Thymus (tissue), 14 donors: ENCODE measurements at places on chromosomes 12 and 14.

DNA sequence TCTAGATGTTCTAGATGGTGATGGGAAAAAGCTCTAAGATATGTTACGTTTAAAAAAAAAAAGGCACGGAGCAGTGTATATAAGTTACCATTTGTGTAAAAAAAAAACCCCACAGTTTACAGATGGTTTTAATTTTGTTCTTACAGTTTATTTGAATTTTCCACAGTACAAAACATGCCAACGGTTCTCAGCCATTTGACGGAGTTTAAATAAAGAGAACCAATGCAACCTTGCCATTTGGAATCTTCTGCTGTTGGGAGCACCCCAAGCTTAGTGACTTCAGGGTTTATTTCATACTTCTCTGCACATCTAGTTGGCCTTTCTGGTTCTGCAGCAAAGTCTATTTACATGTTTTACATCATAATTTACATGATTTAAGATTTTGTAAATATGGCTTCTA, 7.7 kb upstream of the HPD start:
- H3K4me1 ChIP-seq: no peaks in the 10 kb centered on the region
- DNase-seq: no peak
- no peaks in the 10 kb centered on the region for H3K27me3 ChIP-seq
- H3K27ac ChIP-seq: no peak overlapping the region
- H3K4me3 ChIP-seq: no peak overlapping the region
- H3K36me3 ChIP-seq: no peaks in the 10 kb centered on the region

DNA sequence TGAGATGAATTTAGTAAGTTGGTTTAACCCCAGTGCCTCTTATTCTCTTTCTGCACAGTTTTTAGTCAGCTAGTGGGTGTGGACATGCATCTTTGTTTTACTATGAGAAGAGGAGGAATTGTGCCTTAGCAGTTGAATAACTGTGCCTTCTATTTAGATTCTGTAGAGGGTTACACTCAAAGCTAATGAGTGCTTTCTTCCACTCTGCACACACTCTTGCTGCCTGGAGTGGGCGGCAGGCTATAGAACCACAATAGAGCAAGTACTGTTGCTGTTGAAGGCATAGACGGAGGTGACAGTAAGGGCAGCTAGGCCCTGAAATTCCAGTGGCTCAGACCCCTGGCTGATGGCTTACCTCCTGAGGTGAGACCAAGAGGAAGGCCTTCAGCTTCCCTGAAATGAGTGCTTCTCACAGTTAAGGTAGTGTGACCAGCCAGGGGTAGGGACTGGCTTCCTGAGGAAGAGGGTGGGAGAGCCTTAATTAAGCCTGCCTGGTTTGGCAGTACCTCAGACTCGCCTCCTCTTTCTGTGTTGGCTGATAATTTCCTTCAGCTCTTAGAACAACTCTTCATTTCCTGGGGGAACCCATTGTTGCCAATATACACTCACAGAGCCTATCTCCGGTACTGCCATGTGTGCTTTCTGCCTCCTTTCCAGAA, 24.7 kb downstream of the SUSD6 start:
- no peaks in the 10 kb centered on the region for H3K27me3 ChIP-seq
- DNase-seq: no peak
- H3K4me1 ChIP-seq: peaks cover 50% of the 10 kb centered on the region
- H3K36me3 ChIP-seq: no peaks in the 10 kb centered on the region
- no peak overlapping the region for H3K4me3 ChIP-seq
- H3K27ac ChIP-seq: peak overlapping the region; percentile 32

GRCh38 chr12:117525766-117526165, 164.3 kb upstream of the NOS1 start:
- H3K4me1 ChIP-seq: no peaks in the 10 kb centered on the region
- no peak overlapping the region for H3K4me3 ChIP-seq
- no peaks in the 10 kb centered on the region for H3K36me3 ChIP-seq
- H3K27me3 ChIP-seq: no peaks in the 10 kb centered on the region
- no peak overlapping the region for H3K27ac ChIP-seq
- no peak for DNase-seq

DNA sequence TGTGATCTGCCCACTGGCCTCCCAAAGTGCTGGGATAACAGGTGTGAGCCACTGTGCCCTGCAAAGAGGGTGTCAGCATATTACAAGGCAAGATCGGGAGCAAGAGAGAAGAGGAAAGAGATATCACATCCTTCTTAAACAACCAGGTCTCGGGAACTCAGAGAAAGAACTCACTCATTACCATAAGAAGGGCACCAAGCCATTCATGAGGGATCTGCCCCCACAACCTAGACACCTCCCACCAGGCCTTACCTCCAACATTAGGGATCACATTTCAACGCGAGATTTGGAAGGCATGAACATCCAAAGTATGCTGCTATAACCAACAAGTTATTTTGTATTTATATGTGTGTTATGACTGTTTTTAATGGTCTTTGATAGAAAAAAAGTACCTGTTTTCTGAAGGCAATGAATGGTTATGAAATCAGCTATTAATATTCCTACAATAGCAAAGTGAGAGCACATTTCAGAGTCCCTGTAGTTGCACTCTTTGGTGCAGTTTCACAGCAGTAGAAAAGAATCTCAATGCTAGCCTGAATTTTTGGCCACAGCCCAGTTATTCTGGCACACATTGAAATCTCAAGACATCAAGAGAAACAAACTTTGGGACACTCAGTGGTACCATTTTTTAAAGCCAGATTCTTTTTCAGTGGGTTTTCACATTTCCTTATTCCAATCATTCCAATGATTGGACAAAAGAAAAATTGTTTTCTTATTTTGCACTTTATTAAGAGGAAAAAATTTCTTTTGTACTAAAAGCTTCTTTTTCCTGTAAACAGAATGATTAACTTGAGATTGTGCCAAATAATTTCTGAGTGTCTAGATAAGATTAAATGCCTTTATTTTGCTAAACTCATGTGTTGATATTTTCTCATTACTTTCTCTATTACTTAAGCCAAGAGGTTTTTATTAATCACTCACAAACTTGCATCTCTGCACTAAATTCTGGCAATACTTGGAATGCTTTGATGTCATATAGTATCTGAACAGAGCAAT, 582.6 kb upstream of the ATP2B1 start:
- no peak for DNase-seq
- no peak overlapping the region for H3K27ac ChIP-seq
- no peaks in the 10 kb centered on the region for H3K36me3 ChIP-seq

DNA sequence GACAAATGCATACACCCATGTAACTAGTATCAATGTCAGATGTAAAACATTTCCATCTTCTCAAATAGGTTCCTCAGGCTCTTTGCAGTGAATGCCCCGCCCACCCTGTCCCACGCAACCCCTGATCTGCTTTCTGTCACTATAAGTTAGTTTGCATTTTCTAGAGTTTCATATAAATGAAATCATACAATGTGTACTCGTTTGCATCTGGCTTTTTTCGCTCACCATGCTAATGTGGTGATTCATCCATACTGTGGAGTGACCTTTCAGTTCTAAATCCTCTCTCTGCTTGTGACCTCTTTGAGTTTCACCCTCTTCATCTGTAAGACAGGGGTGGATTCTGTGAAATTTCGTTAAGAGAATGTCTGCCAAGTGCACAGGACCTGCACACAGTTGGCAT, 30.6 kb upstream of the MSI1 start:
- no peaks in the 10 kb centered on the region for H3K4me1 ChIP-seq
- no peak for DNase-seq
- H3K27ac ChIP-seq: no peak overlapping the region
- no peak overlapping the region for H3K4me3 ChIP-seq
- peaks cover 63% of the 10 kb centered on the region for H3K27me3 ChIP-seq
- H3K36me3 ChIP-seq: no peaks in the 10 kb centered on the region

DNA sequence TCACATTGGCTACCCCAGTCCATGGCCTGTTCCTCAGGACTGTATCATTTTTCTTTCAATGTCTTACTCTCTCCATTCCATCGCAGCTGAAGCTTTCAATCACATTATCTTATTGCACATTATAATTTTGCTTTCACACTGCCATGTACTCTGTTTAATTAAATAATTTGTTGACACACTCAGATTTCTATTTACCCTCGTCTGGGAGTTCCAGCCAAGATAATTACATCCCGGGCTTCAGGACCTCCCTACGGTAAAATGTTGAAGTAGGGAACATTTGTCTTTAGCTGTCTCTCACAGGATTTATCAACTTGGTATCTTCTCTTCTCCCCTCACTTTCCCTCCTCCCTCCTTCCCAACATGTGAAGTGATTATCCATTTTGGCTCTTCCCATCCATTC, 177.2 kb upstream of the RASSF8 start:
- no peaks in the 10 kb centered on the region for H3K27me3 ChIP-seq
- H3K4me3 ChIP-seq: no peak overlapping the region
- no peaks in the 10 kb centered on the region for H3K4me1 ChIP-seq

GRCh38 chr12:12901158-12901791, 9.9 kb downstream of the GPRC5A start:
- H3K4me3 ChIP-seq: no peak overlapping the region
- H3K36me3 ChIP-seq: no peaks in the 10 kb centered on the region
- H3K4me1 ChIP-seq: no peaks in the 10 kb centered on the region
- no peak for DNase-seq
- no peak overlapping the region for H3K27ac ChIP-seq

- no peak overlapping the region for H3K27ac ChIP-seq
- DNase-seq: no peak
- no peaks in the 10 kb centered on the region for H3K4me1 ChIP-seq
- no peaks in the 10 kb centered on the region for H3K27me3 ChIP-seq
- H3K36me3 ChIP-seq: no peaks in the 10 kb centered on the region
These were observed 94.7 kb upstream of the PWP1 start for GRCh38 chr12:107590814-107591375.

DNA sequence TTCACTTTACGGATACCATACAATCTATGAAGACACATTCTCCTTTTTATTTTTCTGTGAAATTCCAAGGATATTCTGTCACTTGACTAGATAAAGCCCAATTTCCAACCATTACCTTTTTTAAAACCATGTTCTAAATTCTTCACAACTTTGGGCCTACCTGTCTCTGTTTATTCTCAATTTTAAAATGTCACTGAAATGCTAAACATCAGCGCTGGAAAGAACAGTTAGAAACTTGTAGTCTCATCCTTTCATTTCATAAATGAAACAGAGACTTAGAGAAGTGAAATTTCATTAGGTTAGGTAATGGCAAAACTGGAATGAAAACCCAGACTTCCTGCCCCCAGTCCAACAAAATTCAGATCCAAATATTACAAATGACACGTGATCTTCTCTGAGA, 396.2 kb downstream of the CCDC91 start:
- H3K4me1 ChIP-seq: peaks cover 3% of the 10 kb centered on the region
- no peaks in the 10 kb centered on the region for H3K36me3 ChIP-seq
- H3K4me3 ChIP-seq: no peak overlapping the region
- no peaks in the 10 kb centered on the region for H3K27me3 ChIP-seq

- H3K4me3 ChIP-seq: no peak overlapping the region
- H3K27ac ChIP-seq: no peak overlapping the region
- no peaks in the 10 kb centered on the region for H3K4me1 ChIP-seq
- DNase-seq: no peak
These were observed 132.9 kb downstream of the CEP83 start for GRCh38 chr12:94326727-94327126.

DNA sequence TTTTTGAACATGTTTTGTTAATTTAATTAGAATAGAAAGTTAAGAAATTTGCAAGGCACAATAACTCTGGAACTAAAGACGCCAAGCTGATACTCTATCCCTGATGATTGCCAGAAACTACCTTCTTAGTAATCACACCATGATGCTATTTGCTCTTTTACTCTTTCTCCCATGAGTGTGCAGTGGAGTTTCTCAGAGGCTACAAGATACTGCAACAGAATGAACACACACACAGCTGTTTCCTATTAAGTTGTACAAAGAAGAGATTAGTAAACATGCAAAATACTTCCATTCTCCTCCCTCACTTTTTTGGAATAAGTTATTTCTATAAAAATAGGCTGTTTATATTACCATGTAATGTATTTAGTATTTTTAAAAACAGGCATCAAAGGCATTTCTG, 1367.5 kb downstream of the AACS start:
- H3K4me1 ChIP-seq: no peaks in the 10 kb centered on the region
- no peak overlapping the region for H3K4me3 ChIP-seq
- no peak overlapping the region for H3K27ac ChIP-seq
- H3K27me3 ChIP-seq: no peaks in the 10 kb centered on the region
- no peak for DNase-seq

GRCh38 chr14:51318813-51319597, 79.0 kb downstream of the TMX1 start:
- H3K27me3 ChIP-seq: no peaks in the 10 kb centered on the region
- no peak for DNase-seq
- no peak overlapping the region for H3K27ac ChIP-seq
- no peaks in the 10 kb centered on the region for H3K4me1 ChIP-seq
- H3K4me3 ChIP-seq: no peak overlapping the region

GRCh38 chr12:9237286-9237685, 29.1 kb upstream of the PZP start:
- no peaks in the 10 kb centered on the region for H3K4me1 ChIP-seq
- no peak for DNase-seq
- H3K27me3 ChIP-seq: no peaks in the 10 kb centered on the region
- no peak overlapping the region for H3K4me3 ChIP-seq
- no peak overlapping the region for H3K27ac ChIP-seq

DNA sequence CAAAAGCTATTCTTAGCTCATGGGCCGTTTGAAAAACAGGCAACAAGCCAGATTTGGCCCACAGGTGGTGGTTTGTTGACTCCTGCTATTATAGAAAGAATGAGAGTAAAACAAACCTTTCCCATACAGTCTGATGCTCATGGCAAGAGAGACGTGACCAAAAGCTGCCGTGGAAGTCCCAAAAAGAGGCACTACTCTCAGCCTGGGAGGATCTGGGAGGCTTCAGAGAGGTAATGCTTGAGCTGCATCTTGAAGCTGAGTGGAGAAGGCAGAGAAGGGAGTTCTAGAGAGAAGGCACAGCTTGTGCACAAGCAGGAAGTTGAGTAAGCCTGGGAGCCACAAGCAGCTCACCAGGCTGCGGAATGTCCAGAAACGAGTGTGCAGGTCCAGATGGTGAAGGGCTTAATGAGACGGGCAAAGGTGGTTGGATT, 9.6 kb downstream of the PLXNC1 start:
- H3K4me3 ChIP-seq: no peak overlapping the region
- peaks cover 28% of the 10 kb centered on the region for H3K27me3 ChIP-seq
- no peak for DNase-seq
- no peaks in the 10 kb centered on the region for H3K36me3 ChIP-seq

DNA sequence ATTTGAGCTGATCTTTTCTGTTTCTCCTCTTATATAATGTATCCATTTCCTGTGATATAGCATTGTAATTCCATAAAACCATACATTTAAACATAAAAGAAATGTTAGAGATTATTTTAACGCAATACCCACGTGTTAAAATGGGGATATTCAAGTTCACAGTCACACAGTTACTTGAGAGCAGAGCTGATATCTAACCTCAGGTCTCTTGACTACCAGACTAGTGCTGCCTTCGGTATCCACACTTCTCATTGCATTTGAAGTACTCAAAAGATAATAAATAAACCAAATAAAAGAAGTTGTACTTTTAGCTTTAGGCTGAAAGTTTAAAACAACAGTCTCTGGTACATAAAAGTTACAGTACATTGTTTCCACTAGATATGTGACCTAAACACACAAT, 2.9 kb downstream of the CLECL1 start:
- no peak overlapping the region for H3K4me3 ChIP-seq
- H3K27me3 ChIP-seq: no peaks in the 10 kb centered on the region
- no peaks in the 10 kb centered on the region for H3K36me3 ChIP-seq
- DNase-seq: no peak
